Fibroblast of lung (primary cell): ENCODE measurements at places on chromosomes 13 and 19.

- no peak for DNase-seq
Measured at GRCh38 chr13:98521461-98522247, 55.3 kb downstream of the STK24 start.

- peak; percentile 60 for DNase-seq
Measured at GRCh38 chr19:56350416-56351045, 35.9 kb upstream of the ZSCAN5A start.

GRCh38 chr13:46992383-46992952, 95.6 kb upstream of the HTR2A start:
- DNase-seq, result peak; percentile 5

DNA sequence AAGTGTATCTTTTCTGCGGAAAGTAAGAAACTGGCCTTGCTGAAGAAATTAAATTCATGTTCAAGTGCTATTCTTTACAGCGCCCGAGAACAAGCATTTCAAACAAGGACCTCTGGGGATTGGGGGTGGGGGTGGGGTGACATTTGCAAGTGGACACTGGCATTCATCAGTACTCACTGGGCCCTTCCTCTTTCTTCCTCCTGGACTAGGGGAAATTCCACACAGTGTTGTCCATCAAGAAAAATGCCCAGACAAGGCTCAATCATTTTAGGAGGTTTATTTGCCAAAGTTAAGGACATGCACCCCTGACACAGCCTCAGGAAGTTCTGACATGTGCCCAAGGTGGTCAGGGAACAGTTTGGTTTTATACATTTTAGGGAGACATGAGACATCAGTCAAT, 22.9 kb upstream of the OR10H1 start:
- no peak for DNase-seq

DNA sequence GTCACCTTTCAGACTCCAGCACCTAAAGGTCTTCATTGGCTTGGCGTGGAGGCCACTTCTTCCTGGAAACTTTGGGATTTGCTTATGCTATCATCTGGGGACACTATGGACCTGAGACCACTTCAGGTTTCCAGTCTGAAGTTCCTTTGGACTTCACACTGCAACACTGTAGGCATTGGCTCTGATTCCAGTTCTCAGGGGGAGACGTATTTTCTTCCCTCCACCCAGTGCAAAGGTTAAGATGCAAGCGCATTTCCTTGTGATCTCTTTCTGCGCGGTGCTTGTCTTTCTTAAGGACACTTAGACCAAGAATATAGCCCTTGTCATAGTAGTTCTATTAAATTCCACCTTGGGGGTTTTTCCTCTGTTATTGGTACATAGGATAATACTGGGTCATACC, 299.8 kb downstream of the TSHZ3 start:
- no peak for DNase-seq

- no peak for DNase-seq
Measured at GRCh38 chr19:51713319-51714285, 10.2 kb downstream of the HAS1 start.

- peak; percentile 29 for DNase-seq
Measured at GRCh38 chr13:60329221-60329923, 67.6 kb upstream of the TDRD3 start.

DNA sequence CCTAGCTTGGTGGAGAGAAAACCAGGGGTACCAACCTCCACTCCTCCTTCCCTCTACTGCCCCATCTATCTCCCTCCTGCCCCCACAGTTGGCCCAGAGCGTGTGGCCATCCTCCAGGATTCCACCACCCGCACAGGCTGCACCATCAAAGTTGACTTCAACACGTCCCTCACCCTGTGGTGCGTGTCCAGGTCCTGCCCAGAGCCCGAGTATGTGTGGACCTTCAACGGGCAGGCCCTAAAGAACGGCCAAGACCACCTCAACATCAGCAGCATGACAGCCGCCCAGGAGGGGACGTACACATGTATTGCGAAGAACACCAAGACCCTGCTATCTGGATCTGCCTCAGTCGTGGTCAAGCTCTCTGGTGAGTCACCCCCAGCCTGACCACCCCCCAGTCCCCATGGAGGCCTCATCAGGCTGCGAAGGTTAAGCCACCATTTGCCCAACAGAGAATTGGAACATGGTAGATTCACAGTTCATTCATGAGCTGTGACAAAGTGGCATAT, 6.6 kb downstream of the CEACAM16 start:
- DNase-seq, result no peak

DNA sequence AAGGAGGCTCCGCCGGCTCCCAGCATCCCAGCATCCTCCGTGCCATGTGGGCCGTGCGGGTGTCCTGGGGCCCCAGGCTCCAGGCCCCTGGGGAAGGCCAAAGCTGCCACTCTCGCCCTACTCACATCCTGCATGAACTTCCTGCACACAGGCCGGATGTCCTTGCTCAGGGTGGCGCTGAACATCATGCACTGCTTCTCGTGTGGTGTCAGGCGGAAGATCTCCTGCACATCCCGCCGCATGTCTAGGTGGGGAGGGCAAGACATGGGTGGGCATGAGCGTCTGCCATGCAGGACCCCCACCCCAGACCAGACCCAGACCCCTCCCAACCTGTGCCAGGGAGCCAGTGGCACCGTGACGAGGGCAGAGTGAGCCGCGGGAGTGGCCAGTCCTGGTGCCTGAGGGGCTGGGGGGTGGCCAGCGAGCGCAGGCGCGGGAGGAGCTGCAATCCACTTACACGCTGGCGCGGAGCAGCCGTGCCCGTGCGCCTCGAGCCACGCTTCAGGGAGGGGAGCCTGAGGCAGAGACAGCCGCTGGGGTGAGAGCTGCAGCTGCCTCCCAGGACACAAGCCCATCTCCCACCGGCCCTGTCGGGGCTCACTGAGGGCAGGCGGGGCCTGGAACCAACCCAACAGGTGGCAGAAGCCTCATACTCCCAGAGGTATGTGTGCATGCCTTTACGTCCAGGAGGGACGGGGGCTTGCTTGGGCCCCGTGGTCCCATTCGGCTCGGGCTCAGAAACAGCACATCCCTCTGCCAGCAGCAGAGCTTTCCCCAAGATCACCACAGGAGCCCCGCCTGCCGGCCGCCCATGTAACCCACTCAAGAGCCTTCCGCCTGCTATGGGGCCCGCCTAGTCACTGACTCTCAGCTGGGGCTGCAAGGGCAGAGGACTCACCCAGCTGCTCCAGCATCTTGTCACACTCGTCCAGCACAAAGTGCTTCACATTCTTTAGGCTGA, 8.8 kb downstream of the DDX39A start:
- no peak for DNase-seq

GRCh38 chr19:31100981-31101380, 248.3 kb downstream of the TSHZ3 start:
- DNase-seq, result no peak

DNA sequence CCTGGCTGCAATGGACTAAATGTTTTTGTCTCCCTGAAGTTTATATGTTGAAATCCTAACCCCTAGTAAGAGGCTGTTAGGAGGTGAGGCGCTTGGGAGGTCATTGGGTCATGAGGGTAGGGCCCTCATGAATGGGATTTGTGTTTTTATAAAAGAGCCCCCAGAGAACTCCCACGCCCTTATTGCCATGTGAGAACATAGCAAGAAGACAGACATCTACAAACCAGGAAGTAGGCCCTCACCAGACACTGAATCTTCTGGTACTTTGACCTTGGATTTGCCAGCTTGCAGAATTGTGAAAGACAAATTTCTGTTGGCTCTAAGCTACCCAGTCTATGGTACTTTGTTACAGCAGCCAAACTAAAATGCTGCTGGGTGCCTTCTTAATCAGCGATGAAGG, 96.1 kb upstream of the SPATA13 start:
- no peak for DNase-seq

DNA sequence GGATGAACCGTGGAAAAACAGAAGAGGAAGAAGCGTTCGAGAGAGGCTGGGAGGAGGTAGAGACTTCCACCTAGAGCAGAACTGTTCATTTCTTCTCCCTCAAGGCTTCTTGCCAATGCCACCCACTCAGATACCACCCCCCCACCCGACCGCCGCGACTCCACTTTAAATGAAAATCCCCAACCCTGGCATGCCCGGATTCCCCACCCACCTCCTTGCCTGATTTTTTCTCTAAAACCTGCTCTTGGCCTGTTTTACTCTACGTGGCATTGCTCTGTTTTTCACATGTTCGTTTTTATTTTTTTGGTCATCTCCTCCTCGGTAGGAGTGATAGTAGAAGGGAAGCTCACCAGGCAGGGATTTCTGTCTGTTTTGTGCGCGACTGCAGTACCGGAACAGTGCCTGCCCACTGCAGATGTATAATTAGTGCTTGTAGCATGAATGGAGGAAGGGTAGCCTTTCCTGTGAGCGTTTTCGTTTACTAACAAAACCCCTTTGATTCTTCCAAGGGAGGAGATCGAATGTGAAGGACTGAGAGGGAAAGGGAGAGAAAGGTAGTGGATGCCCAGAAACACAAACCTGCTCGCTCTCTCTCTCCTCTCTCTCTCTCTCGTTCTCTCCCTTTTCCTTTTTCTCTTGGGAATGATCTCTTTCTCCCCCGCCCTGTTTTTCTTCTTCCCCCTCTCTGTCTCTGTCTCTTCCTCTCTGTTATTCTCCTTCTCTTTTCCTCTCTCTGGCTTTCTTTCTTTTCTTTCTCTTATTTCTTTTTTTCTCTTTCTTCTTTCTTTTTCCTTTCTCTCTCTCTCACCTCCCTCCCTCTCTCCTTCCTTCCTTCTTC, 2.2 kb downstream of the CD70 start:
- no peak for DNase-seq

GRCh38 chr19:43724896-43725295, 9.0 kb downstream of the IRGC start:
- no peak for DNase-seq

- no peak for DNase-seq
Measured at GRCh38 chr13:109087916-109088623, 458.7 kb downstream of the MYO16 start.

DNA sequence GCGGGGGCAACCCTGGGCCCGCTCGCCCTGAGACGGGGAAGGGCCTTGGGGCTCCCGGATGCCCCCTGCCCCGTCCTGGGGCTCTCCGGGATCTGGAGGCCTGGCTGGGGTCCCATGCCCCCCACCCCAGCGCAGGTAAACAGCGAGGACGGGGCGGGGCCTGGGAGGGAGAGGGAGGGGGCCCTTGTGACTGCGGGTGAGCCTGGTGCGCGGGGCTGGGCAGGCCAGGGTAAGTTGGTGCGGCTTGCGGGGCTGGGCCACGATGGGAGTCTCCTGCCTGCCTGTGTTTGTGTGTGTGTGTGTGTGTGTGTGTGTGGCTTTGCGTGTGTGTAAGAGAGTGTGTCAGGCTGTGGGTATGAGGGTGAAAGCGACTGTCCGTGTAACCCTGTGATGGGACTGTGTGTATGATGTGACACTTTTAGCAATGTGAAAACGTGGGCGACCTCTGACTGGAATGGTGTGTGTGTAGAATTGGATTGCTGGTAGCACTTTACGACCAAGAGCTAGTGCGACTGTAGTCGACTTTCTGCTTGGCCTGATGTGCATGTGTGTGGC, 426 bp downstream of the KLC3 start:
- DNase-seq, result peak; percentile 15

DNA sequence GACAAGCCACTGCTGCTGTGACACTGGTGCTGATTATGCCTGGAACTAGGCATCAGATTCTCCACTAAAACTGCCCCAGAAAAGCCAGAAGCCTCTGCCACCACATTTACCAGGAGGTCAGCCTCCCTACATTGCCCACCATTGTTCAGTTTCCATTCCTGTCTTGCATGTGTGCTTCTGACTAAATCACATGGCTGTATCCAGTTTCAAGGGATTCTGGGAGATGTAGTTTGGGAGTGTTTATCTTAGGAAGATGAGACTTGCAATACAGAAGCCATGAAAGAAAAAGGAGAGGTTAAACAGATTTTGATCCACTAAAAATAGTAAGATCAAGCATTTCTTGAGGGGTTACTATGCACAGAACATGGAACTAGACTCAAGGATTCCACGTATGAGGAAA, 40.7 kb upstream of the SERPINE3 start:
- peak; percentile 4 for DNase-seq

DNA sequence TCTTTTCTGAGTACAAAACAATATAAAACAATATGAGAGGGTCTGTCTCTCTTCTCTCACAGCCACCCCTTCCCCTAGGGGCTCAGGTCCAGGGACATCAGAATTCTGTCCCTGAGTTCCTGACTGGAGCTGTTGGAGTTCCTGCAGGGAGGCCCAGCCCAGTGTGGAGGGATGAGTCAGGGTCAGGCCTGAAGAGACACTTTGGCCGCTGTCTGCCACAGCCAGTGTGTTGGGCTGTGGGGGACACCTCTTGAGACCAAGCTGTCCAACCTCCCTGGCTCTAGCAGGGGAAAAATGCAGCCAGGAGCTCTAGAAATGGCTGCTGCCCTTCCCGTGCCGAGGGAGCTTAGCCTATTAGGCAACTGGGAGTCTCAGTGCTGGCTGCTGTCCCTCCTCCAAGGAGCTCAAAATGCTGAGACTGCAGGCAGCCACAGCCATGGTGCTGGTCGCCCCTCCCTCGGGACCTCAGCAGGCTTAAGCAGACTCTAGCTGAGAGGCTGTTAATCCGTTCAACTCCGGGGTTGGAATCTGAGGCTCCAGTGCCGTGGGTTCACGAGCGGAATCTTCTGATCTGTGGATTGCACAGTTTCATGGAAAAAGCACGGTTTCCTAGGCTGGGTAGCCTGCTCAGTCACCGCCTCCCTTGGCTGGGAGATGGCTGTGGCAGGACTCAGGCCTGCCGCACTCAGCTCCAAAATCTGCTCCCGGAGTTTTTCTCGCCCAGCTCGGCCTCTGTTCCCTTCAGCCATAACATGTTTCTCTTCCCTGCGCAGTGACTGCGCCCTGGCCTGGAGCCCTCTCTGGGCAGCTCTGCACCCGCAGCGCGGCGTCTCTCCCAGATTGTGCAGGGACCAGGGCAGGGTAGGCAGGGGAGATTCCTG, 3.8 kb upstream of the ZNF626 start:
- peak; percentile 10 for DNase-seq

- no peak for DNase-seq
Measured at GRCh38 chr13:95743192-95743591, 66.3 kb downstream of the DNAJC3 start.

GRCh38 chr13:113145496-113145895, 13.0 kb upstream of the PROZ start:
- DNase-seq, result no peak

- no peak for DNase-seq
Measured at GRCh38 chr13:91214031-91214430, 133.5 kb upstream of the MIR17HG start.

DNA sequence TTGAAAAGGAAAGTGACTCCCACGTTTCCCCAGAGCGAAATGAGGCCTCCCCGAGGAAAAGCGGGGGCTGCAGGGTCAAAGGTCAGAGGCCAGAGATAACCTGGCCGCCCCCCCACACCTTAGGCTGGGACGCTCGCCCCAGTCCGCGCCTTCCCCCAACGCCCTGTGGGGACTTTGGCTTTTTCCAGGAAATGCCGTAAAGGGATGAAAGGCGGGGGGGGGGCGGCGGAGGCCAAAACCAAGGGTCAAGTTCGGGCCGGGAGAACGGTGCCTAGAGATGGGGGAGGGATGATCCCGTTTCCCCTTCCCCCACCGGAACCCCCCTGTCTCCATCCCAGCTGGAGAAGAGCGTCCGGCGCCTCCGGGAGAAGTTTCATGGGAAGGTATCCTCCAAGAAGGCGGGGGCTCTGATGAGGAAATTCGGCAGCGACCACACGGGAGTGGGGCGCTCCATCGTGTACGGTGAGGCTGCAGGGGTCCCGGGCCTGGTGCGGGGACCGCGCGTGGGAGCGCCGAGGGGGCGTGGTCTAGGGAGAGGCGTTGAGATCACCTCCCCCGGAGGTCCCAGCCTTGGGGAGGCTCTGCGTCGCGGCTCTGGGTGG, 575 bp downstream of the SHFL start:
- no peak for DNase-seq

GRCh38 chr13:106493533-106494220, 41.8 kb downstream of the EFNB2 start:
- DNase-seq, result no peak

GRCh38 chr13:53569453-53569852, 540.8 kb downstream of the OLFM4 start:
- DNase-seq, result no peak

GRCh38 chr13:110337247-110337646, 30.2 kb downstream of the COL4A2 start:
- DNase-seq, result no peak
